ENCODE measurements at places on chromosomes 3 and 15.
A peak's percentile ranks its signal among the peaks of the same experiment; 100 is the strongest.

- no peak for DNase-seq
These were observed 57.2 kb downstream of the ITGB5 start for GRCh38 chr3:124829819-124830554.

- no peak for DNase-seq
These were observed 32.4 kb upstream of the MTMR10 start for GRCh38 chr15:31023841-31024240.

DNA sequence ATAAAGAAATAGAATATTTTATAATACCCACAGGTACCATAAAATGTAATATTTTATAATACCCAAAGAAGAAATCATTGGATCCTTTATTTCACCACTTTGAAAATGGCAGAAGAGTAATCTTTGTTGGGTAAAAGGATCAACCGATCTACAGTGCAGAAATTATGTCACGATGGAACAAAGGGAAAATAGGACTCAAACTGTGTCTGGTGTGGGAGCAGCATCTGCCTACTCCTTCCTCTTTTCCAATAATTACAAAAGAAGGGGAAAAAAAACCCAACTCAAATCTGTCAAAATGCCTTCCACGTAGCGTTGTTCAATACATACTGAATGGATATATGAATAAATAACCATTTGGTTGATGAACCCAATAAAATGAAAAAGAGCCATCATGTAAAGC, 492.6 kb upstream of the TBL1XR1 start:
- no peak for DNase-seq

DNA sequence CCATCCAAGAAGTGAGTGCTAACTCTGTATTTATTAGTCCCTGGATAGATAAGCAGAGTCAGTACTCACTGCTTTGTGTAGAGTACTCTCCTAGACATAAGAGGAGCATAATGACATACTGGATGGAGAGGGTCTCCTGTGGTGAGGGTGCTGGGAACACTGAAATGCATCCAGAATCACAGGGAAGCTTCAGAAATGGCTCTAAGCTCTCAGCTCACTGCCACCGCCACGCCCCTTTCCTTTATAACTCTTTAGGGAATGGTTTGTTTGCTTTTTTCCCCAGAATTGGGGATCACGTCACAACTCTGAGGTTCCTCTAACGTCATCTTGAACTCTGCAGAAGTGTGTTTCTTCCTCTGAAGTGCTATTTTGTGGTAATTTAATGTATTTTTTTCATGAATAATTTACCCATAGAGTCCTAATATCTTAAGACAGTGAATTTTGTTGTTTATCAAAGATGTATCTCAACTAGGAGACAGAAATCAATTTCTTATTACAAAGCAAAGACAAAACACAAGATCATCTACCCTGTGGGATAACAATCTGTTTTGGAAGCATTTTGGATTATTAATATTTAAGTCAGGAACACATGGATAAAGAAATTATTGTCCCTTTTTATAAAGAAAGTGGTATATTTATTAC, 154.6 kb downstream of the PTPRG start:
- DNase-seq, result no peak

DNA sequence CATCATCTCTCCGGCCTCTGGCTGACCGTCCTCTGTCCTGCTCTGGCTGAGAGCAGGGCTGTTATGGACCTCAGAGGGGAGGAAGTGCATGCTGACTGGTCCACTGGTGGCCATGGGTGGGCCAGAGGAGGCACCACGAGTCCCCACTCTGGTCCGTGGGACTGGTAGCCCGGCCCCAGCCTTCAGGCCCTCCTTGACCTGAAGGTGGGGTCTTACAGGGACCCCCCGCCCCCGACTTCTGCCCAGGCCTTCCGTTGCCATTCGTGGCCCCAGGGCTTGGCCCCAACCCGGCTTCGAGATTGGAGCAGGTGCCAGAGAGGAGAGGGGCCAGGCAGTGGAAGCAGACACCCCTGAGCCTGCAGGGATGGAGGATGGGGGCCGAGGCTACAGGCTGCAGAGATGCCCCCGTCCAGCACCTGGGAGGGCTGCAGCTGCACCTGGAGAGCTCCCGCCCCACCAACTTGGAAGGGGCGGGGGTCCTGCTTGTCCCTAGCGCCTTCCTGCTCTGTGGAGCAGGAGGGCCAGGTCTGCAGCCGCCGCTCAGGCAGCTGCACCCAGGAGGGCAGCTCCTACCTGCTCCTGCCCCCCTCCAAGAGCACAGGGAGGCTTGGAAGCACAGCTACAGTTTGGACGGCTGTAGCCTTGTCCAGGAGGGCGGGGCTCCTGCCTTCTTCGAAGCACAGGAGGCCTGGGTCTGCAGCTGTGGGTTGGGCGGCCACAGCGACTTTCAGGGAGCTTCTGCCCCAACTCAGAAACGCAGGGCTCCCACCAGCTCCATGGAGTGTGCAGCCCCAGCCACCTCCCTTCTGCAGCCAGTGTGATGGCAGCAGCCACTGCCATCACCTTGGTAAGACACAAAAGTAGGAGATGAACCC, 142.5 kb downstream of the KLF13 start:
- no peak for DNase-seq

DNA sequence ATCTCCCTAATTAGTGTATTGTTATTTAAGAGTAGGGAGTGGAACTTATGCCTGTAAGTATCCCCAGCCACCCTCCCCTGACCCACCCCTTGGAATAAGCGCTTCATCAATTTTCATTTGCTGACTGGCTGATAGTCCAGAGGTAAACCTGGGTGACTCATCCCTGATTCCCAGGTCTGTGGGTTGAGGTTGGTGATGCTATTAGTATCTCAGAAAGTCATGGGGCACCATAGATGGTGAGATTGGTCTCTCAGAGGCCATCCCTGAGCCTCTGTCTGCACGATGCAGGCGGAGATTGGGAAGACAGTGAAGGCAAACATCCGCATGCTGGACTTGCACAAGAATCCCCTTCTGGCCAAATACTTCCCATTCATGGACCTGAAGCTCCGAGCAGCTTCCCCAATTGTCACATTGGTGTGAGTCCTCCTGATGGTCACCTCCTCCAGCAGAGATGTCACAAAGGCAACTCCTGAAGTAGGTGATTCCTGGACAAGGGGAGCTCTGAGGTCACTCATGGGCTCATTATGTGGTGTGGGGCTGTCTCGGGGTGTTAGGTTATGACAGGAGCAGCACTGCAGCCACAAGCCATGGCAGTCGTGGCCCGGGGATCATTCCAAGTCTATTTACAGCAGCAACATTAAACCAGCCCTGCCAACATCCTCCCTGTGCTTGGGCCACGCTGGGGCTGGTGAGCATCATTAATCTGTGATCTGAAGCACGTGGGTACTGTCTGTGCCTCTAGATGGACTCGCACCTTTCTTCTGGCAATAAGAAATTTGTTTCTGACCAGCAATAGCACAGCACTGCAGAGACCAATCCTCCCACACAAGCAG, 6.8 kb upstream of the TXNRD3 start:
- no peak for DNase-seq

GRCh38 chr3:124601190-124601589, 129.1 kb upstream of the UMPS start:
- no peak for DNase-seq

DNA sequence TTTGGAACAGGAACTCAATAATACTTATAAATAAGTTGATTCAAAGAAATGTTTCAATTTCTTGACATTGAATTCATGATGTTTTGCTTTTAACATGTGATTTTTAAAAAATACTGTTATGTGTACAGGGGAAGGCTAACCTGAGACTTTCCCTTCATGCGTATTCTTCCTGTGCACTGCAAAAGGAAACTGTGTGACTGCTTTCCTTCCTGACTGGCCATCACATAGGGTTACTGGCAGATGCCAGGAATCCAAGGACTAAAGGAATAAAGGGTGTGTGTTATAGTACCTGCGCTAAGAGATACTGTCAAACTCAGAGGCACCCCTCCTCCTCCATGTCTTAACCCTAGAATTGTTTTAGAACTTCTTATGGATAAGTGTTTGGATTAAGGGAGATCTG, 236.0 kb downstream of the UBE2E2 start:
- no peak for DNase-seq

DNA sequence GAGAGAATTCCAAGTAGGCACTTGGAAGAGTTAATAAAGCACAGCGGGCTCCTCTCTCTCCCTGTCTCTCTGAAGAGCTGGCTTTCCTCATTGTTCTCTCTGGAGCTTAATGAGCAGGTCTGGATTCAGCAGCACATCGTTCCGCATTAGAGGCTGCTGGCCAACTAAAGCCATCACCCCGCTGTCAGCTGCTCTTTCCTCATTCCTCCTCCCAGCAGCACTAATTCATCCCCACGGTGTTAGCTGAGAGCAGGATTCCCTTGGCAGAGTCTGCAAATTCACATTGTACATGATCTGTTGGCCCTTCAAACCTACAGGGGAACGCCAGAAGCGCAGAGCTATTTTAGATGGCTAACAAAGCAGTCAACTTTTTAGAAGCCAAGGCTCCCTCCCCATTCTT, 44.2 kb downstream of the SGO1 start:
- no peak for DNase-seq

GRCh38 chr3:175288621-175289020, 429.5 kb downstream of the NAALADL2 start:
- no peak for DNase-seq

DNA sequence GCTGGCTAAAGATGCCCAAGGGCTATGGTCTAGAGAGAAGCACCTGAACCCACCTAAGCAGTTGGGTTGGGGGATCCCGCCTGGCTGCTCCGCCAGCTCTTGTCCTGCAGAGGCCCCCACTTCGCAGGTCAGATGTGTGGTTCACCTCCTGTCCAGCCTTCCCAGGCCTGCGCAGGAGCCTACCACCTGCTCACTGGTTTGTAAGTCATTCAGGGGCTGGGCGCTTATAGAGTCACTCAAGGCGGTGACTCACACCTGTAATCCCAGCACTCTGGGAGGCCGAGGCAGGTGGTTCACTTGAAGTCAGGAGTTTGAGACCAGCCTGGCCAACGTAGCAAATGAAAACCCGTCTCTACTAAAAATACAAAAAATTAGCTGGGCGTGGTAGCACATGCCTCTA, 3.9 kb upstream of the FURIN start:
- DNase-seq, result no peak

DNA sequence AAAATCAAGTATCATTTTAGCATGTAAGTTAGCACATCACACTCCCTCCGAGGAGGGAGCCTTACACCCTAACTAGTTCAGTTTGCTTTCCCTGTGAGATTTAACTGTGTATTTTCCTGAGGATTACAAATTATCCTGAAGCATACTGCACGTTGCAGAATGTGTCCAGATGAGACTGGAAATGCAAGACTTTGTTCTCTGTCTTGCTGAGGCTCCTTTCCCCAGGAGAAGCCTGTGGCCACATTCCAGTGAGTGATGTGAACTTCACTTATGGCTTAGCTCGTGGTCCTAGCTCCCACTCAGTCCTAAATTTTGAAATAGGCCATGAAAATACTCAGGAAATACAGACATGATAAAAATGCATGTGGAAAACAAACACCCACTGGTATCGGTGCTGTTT, 23.7 kb downstream of the PDZRN3 start:
- DNase-seq, result no peak

DNA sequence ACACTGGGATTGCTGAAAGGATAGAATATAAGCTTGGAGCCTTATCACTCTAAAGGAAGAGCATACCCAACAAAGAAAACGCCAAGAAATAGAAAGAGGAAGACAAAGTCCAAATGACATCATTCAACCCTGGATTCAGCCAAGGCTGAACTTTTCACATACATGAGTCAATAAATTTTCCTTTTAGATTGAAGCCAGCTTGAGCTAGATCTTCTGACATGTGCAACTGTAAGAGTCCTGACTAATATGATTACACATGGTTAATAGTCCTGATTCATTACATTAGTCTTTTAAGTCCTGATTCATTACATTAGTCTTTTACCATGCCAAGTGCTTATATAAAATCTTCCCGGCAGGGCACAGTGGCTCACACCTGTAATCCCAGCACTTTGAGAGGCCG, 13.6 kb upstream of the DENND6A start:
- DNase-seq, result peak; percentile 97

GRCh38 chr15:101296418-101297405, 1.7 kb upstream of the SNRPA1 start:
- peak; percentile 50 for DNase-seq

GRCh38 chr15:91271565-91272153, 171.6 kb downstream of the SV2B start:
- DNase-seq, result peak; percentile 40

DNA sequence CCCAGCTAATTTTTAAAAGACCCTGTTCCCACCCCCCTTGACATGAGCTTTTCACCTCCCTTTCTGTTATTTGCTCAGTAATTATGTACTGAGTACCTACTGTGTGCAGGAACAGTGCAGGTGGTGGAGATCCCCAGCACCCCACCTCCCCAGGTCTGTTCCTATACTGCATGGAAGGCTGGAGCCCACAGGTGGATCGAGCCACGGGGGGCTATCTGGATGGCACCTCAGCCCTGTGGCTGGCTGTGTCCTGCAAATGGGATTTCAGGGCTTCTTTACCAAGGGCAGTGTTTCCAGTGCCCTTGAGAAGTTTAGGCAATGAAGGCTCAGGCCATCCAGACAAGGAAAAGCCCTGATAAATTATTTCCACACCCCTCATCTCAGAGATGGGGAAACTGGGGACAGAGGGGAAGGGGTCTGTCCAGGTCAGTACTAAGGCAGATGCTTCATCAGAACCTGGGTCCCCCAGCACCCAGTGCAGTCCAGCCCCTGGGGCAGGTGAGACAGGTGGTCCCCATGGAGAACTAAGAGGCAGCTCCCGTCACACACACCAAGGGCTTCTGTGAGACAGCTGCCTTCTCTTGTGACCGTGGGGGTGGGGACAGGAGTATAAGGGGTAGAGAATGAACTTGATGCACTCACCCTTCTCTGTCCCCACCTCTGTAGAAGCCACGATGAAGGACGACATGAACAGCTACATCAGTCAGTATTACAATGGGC, 109.6 kb downstream of the ETFA start:
- no peak for DNase-seq

- DNase-seq, result peak; percentile 74
These were observed 21.3 kb downstream of the CHD2 start for GRCh38 chr15:92921215-92922131.

DNA sequence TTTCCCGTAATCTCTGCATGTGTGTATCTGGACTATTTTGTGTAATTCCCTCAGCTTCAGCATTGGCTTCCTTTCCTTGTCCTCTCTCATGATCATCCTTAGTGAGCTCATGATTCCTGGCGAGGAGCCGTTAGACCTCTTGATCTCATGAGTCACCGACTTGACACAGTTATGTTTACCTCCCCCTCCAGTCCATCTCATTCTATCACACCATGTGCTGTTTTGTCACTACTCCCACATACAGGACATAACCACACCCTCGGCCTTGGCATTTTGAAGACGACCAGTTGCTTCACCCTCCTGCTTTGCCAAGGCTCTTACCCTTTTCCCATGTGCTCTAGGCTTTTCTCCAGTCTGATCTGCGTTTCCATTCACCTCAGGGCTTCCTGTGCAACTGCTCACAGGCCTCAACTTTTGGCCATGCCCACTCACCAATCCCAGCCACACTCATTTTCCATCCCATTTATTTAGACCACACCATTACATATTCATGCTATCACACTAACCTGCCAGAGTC, 41.5 kb downstream of the CP start:
- peak; percentile 100 for DNase-seq

DNA sequence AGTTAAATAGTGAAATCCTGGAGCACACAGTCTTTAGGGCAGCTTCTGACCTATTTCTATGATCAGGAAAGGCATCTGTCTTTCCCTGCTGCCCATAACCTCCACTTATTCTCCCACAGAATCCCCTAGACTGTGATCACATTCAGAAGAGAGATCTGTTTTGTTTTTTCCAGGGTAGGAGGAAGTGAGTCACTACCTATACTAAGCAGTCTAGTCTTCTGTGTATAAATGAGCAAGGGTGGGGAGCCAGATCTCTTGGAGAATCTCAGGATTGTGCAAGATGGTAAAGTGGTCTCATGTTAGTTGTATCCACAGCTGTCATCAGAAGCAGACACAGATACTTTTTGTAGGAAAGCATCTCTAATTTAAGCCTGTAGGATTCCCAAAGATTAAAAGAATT, 11.8 kb upstream of the FBXO22 start:
- DNase-seq, result peak; percentile 85
